ENCODE measurements at places on chromosomes 6 and 20.

- DNase-seq: no peak
Measured at GRCh38 chr6:139483079-139483478, 108.6 kb upstream of the CITED2 start.

GRCh38 chr6:157307661-157308060 is 15.7 kb downstream of the TMEM242 start:
- DNase-seq: no peak

- no peak for DNase-seq
Measured at GRCh38 chr6:14100138-14100537, 17.4 kb upstream of the CD83 start.

- no peak for DNase-seq
Measured at GRCh38 chr20:53403029-53403428, 190.6 kb downstream of the ZNF217 start.

GRCh38 chr6:21808551-21809242 is 215.1 kb downstream of the SOX4 start:
- DNase-seq: no peak

DNA sequence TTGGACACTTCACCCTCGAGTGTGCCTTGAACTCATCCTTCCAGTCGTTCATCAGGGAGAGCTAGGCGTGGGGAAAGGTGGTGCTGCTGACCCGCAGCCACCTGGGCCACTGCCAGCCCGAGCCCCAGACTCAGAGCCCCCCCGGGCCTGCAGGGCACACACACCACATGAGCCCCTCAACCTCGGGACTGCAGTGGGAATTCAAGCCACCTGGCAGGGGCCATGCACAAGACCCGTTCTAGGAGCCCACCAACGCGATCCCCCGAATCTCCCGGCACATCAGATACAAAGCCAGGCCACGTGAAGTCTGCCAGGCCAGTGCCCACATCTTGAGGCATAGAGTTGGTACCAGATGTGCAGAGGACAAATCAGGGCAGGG is 2.8 kb downstream of the ZNF512B start:
- no peak for DNase-seq

- no peak for DNase-seq
Measured at GRCh38 chr20:16744178-16744807, 3.9 kb upstream of the OTOR start.

DNA sequence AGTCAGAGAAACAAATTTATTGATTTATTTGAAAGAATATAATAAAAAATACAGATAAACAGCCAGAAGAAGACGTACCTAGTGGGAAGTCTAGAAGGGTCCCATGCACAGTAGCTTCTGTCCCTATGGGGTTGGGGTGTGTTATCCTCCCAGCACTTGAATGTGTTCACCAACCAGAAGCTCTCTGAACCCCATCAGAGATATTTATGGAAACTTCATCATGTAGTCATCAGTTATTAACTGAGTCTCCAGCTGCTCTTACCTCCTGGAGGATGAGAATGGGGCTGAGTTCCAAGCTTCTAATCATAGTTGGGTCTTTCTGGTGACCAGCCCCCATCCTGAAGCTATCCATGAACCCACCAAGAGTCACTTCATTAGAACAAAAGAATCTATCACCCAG is 15.4 kb upstream of the USP45 start:
- no peak for DNase-seq

DNA sequence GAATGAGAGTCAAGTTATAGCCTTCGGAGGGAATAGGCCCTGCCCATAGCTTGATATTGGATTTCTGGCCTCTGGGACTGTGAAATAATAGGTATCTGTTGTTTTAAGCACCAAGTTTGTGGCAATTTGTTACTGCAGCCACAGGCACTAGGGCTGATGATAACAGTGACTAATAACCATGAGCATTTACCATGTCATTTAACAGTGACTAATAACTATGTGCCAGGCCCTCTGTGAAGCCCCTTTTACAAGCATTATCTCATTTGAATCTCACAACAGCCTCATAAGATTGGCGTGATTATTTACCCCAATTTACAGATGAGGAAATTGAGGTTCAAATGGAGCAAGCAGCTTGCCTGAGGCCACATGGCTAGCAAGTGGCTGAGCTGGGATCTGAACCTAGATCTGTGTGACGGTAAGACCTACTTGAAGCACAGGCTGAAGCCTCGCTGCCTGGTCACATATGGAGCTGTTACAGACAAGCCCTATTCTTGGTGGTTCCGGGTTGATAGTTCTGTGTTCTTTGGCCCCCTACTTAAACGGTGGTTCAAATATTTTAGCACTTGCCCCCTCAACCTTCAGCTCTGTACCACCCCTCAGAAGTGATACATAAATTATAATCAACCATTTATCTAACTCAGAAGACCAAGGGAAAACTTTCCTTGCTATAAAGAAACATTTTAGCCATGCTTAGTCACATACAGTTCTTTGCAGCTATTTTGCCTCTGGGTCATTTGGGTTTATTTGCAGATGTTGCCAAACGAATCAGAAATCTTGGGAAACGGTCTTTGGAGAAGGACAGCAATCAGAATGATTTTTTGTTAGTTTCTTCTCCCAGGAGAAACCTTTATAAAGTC is 98.3 kb downstream of the ELOVL5 start:
- no peak for DNase-seq

DNA sequence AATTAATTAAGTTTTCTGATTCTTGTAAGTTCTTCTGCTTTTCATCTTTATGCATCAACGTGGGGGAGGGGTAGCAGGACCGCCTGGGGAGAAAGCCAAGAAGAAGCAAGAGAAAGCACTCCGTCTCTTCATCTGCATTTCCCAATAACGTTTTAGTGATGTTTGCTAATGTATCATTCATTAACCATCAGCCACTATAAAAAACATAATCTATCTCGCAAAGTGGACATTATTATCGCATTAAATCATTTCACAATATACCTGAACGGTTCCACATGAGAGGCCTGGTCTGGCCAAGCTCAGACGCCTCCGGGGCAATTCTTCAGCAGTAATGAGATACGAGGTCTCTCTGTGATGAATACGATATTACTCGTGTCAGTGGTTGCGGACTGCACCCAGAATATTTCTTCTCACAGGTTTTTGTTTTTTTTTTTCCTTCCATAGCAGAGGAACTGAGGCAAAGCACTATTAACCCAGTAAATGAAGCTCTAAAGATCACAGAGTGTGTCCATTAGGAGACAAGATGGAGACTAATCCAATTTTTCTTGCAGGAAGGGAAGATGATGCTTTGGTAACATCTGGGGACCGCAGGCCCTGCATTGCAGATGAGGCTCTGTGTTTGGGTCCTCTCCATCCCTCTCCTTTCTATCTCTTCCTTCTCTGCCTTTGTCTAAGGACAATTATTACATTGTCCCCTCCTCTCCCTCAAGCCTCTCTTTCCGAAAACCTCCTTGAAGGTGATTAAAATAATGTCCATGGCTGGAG is 156.1 kb downstream of the SLC35B3 start:
- no peak for DNase-seq

GRCh38 chr6:75530696-75531095 is 37.1 kb upstream of the FILIP1 start:
- no peak for DNase-seq

GRCh38 chr6:47977314-47977713 is 133.7 kb downstream of the PTCHD4 start:
- DNase-seq: no peak

DNA sequence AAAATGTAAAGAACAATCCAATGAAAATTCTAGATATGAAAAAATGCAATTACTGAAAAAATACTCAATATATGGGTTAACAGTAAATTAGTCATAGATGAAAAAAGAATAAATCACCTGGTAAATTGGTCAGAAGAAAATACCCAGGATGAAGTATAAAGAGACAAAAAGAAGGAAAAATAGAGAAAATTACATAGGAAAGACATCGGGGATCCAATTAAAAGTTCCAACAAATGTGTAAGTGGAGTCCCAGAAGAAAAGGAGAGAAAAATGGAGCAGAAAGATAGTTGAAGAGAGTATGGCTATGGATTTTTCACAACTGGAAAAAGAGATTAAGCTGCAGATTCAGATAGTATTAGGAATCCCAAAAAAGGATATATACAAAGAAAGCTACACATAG is 18.7 kb upstream of the UFL1 start:
- DNase-seq: no peak

DNA sequence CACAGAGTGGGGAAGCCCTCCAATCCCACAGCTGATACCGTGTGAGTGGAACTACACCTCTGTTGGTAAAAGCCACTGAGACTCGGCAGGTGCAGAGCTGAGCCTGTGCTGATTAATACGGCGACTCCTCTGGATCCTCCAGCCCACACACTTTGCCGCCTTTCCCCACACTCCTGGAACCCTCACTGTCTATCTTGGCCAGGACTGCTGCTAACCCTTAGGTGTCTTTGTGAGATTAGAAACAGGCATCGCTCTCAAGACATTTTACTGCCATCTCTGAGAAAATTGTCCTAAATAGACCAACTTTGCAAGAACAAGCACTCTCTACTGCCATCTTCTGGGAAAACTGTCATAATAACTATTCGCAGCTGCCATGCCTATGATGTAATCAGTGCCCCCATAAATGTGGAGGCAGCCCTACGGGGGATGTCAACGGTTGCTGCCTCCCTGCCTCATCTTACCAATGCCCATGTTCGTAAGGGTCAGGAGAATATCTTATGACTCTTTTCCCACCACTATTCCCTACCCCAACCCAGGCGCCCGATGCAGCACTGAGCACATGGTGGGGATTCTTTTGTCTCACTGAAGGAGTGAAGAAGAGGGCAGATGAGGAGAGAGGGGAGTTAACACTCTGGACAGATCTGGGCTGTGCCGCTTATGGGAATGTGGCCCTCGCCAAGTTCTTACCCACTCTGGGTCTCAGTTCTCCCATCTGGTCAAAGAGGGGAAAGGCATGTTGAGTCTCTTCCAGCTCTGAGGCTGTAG is 26.1 kb upstream of the KCNB1 start:
- DNase-seq: peak; percentile 49

DNA sequence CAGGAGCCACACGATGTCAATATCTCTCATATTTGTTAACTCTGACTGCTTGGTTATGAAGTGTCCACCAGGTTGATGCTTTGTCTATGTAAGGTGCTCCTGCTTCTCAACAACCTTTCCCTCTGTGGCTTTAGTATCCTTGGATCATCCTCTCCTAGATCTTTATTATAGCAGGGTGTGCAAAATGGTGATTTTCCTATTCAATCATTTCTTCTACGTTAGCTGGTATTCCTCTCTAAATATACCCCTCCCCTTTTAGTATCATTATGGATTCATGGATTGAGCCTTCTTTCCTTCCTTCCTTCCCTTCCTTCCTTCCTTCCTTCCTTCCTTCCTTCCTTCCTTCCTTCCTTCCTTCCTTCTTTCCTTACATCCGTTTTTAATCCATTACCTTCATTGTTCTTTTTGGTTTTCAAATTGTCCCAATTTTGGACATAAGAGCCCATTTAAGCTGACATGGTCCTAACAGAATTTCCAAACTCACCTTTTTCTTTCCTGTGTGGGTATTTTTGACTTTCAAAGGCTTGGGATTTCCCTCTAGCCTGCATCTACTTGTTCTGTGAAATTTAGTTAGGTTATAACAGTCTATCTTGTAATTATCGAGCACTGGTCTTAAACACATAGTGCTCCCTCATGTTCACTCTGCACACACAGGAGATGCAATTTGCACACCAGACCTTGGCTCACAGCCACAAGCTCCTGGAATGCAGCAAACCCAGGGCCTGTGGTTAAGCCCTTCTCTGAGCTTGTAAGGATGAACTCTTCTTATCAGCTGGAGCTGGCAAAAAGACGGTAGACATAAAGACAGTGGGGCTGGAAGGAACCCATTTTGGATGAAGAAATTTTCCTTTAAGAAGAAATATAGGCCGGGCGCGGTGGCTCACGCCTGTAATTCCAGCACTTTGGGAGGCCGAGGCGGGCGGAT is 109.9 kb downstream of the SLC24A3 start:
- no peak for DNase-seq

- no peak for DNase-seq
Measured at GRCh38 chr6:142934106-142934505, 10.9 kb downstream of the HIVEP2 start.

DNA sequence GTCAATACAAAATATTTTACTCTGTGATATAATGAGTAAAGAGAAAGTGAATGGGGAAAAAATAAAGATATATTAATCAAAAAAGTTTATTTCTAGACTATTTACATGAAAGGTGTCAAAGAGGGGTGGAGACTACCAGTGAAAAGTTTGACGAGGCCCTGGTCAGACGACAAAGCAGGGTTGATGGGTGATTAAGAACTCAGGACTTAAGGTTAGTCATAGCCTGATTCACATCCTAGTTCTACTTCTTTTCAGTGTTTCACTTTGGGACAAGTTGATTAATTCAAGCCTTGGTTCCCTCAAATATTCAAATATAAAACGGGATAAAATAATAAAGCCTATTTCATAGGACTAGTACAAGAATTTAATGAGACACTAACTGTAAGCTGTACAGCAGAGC is 178.2 kb upstream of the HS3ST5 start:
- DNase-seq: no peak

GRCh38 chr6:138250513-138251247 is 32.4 kb upstream of the PBOV1 start:
- DNase-seq: peak; percentile 56

- peak; percentile 84 for DNase-seq
Measured at GRCh38 chr20:1816384-1817381, 78.5 kb upstream of the SIRPA start.

GRCh38 chr6:90393232-90393884 is 96.7 kb upstream of the BACH2 start:
- peak; percentile 35 for DNase-seq

DNA sequence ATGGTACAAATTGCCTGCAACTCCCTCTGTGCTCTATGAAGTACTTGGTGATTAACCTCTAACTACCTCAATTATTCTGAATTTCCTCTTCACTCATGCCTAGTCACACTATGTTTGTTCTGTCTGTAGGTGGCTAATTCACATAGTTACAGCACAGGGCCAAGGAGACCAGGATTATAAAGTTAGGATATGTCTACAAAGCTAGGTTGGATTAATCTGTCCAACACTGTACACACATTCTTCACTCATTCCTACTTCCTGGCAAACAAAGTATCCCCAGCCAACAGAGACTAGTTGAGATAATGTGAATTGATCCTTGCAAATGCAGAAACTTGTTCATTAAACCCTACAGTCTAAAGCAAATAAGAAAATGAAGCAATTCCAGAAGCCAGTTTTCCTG is 269.8 kb downstream of the HACE1 start:
- DNase-seq: no peak

DNA sequence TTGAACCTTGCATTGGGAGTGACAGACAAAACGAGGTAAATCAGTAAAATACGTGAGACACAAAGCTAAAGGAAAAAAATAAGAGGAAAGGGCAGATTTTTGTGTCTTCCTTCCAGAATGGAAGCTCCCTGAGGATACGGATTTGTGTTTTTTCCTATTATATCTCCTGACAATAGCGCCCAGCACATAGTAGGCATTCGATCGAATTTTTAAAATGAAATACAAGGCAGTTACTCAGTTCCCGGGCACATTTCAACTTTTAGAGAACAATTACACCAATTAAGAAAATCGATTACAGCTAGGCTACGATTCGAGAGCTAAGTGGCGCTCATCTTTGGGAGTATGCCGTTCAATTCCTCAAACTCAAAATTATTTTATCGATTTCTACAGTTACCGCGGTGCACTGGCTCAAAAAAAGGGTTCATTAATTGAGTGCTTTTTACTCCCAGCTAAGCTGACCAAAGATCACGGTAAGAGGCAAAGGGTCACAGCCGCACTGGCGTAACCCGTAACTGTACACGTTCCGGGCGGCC is 443 bp downstream of the RMND1 start:
- DNase-seq: no peak

Data from putamen (tissue), 1 donor.